Activated naive CD4-positive, alpha-beta T cell (primary cell): ENCODE measurements at places on chromosomes 1 and 21.

GRCh38 chr1:20187103-20187812 is 940 bp upstream of the PLA2G2C start:
- no peak for DNase-seq

GRCh38 chr1:200033511-200034261 is 6.2 kb downstream of the NR5A2 start:
- DNase-seq: no peak

- peak; percentile 50 for DNase-seq
Measured at GRCh38 chr1:150364231-150365003, 470 bp downstream of the RPRD2 start.

GRCh38 chr21:36337099-36337509 is 17.1 kb downstream of the MORC3 start:
- DNase-seq: no peak

GRCh38 chr1:110787328-110788071 is 85.4 kb upstream of the CD53 start:
- no peak for DNase-seq

- DNase-seq: peak; percentile 2
Measured at GRCh38 chr1:180863158-180863775, 49.4 kb upstream of the KIAA1614 start.

DNA sequence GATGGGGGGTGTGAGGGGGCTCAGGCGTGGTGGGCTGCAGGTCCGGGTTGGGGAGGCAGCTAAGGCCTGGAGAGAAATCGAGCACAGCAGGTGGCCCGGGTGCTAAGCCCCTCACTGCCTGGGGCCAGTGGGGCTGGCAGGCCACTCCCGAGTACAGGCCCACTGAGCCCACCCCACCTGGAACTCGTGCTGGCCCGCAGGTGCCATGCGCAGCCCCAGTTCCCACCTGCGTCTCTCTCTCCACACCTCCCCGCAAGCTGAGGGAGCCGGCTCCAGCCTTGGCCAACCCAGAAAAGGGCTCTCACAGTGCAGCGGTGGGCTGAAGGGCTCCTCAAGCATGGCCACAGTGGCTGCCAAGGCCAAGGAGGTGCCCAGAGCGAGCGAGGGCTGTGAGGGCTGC is 1047.1 kb upstream of the ADGRL4 start:
- DNase-seq: no peak

DNA sequence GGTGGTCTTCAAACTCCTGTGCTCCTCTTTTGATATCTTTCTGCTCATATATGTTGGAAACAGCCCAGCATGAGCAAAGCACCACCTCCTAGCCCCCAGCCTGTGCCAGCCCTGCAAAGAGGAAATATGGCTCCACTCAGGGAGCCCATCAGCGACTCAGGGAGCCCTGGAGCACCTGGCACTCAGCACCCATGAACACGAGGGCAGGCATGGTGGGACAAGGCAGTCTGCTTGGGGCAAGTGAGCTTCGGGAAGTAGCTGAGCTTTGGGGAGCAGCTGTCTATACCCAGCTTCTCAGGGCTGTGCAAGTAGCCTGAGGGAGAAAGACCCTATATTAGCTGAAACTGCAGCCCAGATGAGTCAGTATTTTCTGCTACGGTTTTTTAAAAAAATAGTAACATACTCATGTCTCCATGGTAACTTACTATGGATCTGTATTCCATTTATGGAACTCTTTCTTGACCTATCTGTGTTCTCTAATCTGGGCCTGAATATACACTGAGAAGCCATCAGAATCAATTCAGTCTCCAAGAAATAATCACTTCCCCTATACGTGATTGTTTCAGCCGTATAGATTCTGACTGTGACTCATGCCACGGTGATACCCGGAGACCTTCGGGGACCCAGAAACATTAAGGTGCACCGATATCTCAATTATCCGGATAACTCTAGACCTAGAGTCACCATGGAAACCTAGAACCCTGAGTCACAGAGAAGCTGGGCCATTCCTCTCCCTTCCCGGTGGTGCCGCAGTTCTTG is 1.5 kb upstream of the ETS2 start:
- DNase-seq: no peak

DNA sequence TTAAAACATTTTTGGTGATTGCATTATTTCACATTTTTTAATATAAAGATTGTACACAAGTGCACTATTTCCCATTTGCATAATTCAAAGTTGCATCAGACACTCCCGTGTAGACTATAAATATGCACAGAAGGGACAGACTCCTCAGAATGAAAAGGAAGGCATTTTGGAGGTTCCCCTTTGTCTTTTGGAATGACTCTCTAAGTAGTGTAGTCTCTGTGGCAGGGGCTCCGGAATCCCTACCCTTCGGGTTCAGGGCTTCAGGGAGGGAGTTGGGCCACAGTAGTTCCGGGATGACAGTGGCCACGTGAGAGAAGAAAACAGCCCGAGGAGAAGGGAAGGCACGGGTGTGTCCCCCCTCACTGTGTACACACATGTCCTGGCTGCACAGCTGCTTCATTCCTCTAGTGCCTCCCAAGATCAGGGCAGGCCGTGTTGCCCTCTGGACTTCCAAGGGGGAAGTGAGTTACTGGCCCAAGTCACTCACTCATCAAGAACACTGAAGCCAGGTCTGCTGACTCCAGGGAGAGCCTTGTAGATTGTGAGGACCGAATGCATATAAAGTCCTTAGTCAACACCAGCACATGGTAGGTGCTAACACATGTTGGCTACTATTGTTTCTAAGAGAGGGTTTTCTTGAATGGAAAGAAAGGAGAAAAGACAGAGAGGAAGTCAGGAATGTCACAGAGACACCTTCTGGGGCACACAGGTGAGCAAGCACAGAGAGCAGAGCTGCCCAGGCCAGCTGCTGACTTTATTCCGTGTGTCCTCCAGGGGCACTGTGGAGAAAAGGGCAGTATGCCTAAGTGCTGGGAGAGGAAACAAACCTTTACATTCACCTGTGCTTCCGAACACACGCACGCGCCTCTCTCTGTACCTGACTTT is 39.8 kb downstream of the LHX4 start:
- DNase-seq: no peak

DNA sequence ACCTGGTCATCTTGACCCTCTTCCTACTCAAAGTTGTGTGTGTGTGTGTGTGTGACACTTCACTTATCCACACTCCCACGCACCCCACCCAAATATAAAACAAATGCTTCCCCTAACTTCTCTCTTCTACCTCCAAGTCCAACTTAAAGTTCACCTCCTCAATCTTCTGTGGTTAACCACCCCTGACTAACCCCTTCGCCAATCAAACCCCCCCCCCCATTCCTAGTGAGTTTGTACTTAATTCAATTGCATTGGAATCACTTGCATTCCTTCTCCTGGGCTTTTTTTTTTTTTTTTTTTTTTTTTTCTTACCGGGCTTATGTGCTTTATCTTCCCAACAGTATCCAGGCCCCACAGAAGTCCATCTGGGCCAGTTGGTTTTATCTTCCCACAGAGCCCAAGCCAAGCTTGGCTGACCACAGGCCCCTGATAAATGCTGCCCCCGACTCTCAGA is 78.4 kb downstream of the CD58 start:
- no peak for DNase-seq

DNA sequence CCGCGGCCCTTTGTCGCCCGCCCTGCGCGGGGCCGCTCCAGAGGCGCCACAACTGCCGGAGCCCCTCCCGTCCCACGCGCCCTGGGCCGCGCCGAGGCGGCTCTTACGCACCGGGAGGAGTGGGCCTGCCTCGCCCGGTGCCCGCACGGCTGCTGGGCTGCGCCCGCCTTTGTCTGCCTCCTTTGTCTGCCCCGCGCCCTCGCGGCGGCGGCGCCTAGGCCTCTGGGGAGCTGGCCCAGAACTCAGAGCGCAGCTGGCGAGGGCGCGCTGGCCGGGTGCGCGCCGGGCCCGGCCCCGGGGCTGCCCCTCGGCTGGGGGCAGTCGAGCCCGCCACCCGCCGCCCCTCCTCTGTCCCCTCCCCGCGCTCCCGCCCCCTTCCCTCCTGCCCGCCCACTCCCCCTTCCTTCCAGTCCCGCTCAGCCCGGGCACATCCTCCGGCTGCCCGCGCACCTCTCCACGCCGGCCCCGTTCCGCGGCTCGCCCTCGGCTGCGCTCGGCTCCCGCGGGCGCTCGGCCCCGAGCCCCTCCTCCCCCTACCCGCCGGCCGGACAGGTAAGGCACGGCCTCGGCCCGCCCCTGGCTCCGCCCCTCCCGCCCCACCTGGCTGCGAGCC is at the start of gene DRAXIN:
TSS of gene DRAXIN (plus strand) at position 409 of the 613 bp plus-strand sequence. CDS start 14,549 bp downstream, outside the sequence.
- DNase-seq: no peak

GRCh38 chr1:34899471-34899870 is 30.0 kb downstream of the DLGAP3 start:
- no peak for DNase-seq

GRCh38 chr1:23593556-23594148 is 34.4 kb upstream of the ID3 start:
- no peak for DNase-seq

DNA sequence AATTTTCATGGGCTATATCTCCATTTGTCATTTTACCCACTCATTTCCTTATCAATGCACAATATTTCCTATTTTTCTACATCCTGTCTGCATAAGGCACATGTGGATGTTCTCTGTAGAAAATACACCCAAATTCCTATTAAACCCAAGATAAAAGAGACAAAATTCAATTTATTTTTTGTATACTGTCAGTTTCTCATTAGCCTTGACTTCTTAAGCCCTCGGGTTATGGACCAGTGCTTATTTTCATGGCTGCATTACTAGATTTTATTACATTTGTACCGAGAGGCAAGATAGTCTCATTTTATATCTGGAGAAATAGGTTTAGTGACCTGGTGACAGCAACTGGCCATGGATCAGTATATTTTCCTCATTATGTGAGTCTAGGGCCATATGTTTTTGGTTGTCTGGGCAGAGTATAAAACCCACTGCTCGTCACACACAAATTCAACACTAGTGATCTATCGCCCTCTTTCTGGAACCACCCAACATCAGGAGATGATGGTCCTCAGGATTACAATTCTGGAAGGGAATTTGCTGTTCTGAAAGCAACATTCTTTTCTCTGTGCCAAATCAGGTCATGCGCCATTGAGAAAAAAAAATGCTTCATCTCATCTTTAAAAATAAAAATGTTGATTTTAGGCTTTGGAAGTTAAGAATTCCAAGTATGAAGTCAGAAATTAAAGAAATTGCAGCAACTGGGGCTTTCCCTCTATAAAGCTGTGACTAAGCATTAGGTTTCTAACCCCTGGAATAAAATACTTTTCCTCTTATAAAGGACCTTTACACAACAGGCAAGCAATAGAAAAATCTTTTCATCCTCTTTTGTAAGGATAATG is 81.4 kb downstream of the ASTN1 start:
- DNase-seq: no peak

GRCh38 chr1:150787455-150787854 is 20.6 kb downstream of the CTSK start:
- no peak for DNase-seq

GRCh38 chr1:27360159-27361043 is 6.4 kb downstream of the MAP3K6 start:
- peak; percentile 44 for DNase-seq

- no peak for DNase-seq
Measured at GRCh38 chr1:19156676-19157075, 53.4 kb downstream of the UBR4 start.

DNA sequence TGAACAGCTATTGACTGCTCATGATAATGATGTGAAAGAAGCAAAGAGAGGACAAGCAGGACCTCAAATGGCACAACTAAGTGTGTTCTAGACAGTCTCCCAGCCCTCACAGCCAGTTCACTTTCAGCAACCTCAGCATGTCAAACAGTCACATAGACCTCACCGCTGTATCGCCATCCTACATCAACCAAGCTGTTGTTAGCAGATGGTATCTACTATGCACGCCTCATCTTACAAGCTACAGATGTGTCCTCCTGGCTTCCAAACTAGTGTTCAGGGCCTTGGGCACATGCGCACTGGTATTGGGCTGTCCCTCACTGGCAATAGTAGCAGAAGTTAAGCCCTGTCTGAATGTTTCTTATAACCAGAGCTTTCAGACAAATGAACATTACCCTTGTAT is 28.4 kb downstream of the EVI5 start:
- no peak for DNase-seq

DNA sequence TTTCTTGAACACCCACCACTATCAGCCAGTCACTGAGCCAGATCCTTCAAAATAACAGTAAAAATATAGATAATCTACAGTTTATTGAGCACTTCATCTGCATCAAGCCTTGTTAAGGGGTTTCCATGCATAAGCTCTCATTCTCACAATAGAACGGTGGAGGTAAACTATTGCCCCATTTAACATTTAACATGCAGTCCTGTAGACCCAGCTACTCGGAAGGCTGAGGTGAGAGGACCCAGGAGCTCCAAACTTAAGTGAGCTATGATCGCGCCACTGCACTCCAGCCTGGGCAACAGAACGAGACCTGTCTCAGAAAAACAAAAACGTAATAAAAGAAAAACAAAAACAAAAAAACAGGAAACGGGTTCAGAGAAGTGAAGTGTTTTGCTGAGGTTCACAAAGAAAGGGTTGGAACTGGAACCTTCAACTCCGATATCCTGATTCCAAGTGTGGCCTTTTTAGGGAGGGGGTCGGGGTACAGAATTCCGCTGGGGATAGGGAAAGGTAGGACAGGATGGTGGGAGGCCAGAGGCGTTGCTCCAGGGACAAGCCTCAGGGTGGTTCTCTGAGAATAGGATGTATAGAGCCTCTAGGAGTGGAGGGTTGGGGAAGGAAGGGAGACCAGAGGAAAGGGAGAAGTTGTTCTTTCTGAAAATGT is 11.6 kb upstream of the SESN2 start:
- no peak for DNase-seq
